ENCODE measurements at places on chromosomes 1 and 21.
A peak's percentile ranks its signal among the peaks of the same experiment; 100 is the strongest.

GRCh38 chr1:53336146-53336545 is 8.3 kb upstream of the LRP8 start:
- no peak for DNase-seq

DNA sequence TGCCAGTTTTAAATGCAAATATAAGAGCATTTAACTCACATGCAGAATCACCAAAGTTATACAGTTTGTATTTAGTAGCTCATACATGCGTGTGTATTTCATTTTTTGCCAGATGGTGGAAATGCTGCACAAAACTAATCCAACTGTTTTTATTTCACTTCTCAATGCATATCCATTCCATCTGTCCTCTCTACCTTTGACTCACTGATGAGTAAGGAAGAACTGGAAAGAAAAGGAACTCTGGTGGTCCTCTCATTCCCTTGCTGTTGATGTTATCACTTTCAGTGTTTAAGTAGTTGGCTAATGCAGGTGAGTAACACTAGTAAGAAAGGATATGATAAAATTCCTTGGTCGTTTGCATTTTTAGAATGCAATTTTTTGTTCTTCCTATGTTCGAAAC is 5.7 kb upstream of the SLC1A7 start:
- no peak for DNase-seq

- peak; percentile 58 for DNase-seq
These were observed 144.0 kb downstream of the PGBD5 start for GRCh38 chr1:230282157-230282556.

- DNase-seq: no peak
These were observed 84.3 kb downstream of the DTL start for GRCh38 chr1:212119863-212120262.

DNA sequence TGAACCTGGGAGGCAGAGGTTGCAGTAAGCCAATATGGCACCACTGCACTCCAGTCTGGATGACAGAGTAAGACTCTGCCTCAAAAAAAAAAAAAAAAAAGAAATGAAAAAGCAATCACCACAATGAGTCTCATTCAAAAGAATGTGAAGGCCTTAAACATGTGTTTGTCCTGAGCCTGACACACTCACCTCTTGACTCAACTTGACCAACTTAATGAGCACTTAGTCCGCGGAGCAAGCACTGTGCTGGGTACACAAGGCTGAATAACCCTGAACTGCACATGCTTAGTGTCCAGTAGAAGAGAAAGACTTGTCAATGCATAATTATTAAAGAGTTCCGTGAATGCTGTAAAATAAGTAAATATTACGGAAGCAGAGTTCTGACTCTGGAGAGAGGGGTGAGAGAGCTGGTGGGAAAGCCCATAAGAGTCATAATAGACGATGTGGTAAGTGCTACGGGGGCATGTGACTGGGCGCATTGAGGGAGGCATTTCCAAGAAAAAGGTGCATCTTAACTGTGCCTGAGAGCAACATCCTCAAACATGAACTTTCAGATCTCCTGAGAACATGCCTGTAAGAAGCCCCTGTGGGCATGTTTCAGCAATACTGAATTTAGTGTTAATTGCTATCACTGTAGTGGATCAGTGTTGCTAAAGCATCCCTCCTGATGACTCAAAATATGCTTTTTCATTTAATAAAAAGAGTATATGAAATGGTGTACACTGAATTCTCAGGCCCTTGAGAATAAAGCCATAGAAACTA is 27.2 kb downstream of the MCOLN2 start:
- DNase-seq: no peak

- no peak for DNase-seq
These were observed 67.1 kb downstream of the CD58 start for GRCh38 chr1:116503546-116504307.

DNA sequence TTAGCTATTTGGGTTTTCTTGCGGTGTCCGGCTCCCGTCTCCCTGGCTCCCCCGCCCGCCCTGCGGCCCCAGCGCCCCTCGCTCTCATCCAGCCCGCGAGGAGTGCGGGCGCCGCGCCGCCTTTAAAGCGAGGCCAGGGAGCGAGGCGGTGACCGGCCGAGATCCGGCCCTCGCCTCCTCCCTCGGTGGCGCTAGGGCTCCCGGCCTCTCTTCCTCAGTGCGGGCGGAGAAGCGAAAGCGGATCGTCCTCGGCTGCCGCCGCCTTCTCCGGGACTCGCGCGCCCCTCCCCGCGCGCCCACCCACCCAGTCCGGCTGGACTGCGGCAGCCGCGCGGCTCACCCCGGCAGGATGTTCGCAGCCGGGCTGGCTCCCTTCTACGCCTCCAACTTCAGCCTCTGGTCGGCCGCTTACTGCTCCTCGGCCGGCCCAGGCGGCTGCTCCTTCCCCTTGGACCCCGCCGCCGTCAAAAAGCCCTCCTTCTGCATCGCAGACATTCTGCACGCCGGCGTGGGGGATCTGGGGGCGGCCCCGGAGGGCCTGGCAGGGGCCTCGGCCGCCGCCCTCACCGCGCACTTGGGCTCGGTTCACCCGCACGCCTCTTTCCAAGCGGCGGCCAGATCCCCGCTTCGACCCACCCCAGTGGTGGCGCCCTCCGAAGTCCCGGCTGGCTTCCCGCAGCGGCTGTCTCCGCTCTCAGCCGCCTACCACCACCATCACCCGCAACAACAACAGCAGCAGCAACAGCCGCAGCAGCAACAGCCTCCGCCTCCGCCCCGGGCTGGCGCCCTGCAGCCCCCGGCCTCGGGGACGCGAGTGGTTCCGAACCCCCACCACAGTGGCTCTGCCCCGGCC is 492 bp downstream of the HLX start:
- no peak for DNase-seq

GRCh38 chr1:14974361-14974760 is 179.2 kb upstream of the TMEM51 start:
- no peak for DNase-seq

GRCh38 chr21:44870748-44871495 is 2.6 kb downstream of the PTTG1IP start:
- no peak for DNase-seq

- DNase-seq: no peak
These were observed 33.0 kb upstream of the IFI44L start for GRCh38 chr1:78587211-78587610.

DNA sequence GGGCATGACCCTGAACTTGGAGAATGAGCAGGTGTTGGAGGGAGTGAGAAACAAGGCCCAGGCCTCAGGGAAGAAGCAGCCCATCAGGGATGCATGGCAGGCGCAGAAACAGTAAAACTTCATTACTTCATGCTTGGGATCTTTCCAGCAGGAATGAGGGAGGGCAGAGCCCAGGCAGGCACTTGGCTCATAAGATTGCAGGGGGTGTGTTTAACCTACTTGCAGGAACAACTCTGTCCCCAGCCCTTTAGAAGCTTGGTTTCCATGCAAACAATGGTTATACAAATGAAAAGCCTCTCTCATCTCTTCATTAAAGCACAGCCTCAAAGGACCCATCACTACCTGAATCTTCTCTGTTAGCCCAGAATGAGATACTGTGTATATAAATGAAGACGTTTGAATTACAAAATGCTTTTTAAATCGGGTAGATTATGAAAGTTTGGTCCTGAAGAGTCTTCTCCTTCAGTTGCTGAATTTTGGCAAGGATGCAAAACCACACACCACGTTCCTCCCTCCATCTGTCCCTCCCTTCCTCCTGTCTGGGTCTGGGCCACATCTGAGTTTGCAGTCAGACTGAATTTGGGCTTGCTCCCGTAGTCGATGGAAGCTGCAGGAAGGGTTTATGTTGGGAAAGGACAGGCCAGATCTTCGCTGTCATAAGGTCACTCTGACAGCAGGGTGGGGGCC is 154.4 kb upstream of the KLHDC7A start:
- DNase-seq: no peak

DNA sequence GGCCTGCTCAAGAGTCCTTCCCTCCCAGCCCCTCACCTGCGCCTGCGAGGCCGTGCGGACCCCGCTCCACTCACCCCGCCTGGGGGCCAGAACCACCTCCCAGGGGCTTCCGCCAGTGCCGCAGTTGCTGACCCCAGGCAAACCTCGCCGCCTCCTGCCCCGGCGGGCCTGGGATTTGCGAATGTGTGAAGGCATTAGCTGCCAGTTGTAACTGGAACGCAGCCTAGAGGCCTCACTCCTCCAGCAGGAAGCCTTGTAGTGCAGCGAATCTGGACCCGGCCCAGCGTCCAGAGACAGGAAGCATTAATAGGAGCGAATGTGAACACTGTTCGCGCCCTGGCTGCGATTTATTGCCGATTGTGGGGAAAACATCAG is 140.9 kb upstream of the ARHGEF16 start:
- DNase-seq: no peak

DNA sequence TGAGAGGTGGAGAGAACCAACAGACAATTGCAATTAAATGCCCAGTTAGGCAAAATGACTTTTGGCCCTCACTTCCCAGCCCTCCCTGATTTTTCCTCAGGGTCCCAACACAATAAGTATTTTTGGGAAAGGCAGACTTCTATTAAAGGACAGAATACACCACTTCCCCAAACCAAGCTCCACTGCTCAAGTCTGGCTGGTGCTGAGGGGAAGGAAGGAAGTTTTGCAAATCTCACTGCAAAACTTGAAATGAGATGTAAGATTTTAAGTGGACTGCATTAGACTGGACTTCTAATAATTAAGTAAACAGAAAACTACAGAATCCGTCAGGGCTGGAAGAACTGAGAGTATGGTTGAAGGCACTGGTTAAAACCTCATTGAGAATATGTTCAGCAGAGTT is 32.2 kb upstream of the CD1D start:
- DNase-seq: no peak

DNA sequence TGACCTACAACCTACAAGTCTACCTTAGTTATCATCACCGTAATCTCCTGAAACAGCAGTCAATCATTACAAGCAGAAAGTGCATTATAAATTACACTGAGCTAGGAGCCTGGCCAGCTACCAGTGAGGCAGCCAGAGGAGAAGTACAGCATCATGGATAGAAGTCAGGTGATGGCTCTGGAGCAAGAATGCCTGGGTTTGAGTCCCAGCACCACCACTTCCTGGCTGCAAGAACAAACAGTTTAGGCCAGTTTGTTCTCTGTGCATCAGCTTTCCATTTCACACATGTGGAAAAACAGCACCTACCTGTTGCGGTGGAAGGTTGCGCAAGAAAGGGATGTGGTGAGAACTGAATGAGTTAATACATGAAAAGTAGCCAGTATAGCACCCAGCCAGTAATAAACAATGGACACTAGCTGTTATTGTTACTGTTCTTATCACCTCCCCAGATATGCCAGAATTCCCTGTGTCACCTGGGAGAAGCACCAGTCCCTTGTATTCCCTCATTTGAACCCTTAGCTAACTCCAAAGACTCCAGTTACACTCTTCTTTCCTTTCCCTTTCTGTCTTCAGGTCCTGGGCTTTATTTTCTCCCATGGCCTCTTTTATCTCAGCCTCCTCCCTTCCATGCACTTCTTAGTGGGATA is 9.0 kb downstream of the CREG1 start:
- DNase-seq: no peak

- DNase-seq: no peak
These were observed 26.4 kb upstream of the ROR1 start for GRCh38 chr1:63747445-63747844.

DNA sequence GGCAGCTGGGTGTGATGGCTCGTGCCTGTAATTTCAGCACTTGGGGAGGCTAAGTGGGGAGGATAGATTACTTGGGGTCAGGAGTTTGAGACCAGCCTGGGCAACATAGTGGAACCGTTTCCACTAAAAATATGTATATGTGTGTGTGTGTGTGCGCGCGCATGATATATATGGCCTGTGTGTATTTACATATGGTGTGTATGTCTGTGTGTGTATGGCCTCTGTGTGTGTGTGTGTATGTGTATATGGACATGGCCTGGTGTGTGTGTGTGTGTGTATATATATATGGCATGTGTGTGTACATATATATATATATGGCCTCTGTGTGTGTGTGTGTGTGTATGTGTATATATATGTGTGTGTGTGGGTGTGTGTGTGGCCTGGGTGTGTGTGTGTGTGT is 16.0 kb upstream of the SLC2A7 start:
- no peak for DNase-seq

DNA sequence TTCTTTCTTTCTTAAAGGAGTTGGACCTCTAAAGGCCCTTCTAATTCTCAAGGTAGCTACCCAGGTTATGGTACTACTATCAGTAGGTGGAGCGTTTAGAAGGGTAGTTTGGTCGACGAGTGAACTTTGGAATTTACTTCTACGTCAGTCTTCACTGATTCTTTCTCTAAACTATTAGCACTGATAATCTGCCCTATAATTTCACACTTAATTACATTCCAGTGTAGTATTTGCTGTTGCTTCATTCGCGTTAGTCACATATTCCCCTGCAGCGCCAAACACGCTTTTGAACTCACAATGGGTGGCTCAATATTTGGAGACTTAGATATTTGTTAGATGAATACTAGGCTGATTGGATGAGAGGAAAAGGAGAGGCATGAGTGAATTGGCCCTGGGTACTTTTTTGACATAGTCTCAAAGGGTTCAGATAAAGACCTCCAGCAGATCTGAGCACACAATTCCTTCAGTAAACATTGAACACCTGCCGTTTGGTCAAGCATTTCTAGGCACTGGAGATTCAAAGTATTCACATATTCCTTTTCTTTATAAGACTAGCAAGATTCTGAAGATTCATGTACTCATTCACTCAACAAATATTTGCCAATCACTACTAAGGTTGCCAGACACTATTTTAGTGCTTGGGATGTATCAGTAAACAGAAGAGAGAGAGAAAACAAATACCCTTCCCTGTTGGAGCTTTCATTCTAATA is 929 bp upstream of the FOXJ3 start:
- DNase-seq: peak; percentile 87

DNA sequence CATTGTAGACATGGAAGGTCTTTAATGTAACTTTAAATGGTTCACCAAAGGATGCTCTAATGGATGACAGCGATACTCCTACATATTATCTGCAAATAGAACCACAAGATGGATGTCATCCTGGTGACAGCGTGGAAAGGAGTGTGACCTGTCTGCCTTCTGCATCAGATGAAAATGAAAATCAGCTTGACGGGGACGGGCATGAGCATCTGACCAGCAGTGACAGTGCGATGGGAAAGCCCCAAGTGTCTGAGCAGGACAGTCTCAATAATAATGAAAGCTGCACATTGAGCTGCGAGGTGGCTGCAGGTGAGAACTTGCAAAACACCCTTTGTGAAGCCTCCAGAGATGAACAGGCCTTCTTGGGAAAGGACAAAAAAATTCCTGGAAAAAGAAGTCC is 25.2 kb downstream of the CNST start:
- DNase-seq: no peak

DNA sequence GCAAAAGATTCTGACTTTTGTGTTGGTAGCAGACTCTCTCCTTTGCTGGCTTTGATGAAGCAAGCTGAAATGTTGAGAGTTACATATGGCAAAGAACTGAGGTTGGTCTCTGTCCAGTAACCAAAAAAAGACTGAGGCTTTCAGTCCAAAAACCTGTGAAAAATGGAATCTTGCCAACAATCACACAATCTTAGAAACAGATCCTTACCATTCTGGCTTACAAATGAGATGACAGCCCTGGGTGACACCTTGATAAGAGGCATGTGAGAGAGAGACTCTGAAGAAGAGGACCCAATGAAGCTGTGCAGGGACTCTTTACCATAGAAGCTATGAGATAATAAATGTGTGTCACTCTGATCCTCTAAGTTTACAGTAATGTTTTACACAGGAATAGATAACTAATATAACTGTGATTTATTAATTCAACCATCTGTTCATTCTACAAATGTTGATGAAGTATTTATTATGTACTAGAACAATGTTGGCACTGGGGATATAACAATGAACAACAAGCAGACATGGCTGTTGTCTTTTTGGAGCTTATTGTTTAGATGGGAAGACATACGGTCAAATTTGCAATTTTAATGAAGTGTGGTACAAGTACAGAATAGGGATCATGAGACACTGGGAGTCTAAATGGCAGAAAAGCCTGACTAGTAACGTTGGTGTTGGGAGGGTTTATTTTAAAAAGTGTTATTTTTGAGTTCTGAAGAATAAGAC is 251.0 kb downstream of the OLFM3 start:
- DNase-seq: no peak

GRCh38 chr21:26776310-26777021 is 68.7 kb downstream of the ADAMTS1 start:
- no peak for DNase-seq

Measured in NCI-H510A treated with DMSO at 0.1 percent for 48 hours (cell line).